ENCODE measurements at places on chromosomes 16 and 17. TPM values are rescaled to one million over a fixed set of nuclear protein-coding genes. Genes with fewer than 3 reads are reported as not detected.

- H3K4me1 ChIP-seq, result peaks cover 37% of the 10 kb centered on the region
- no peaks in the 10 kb centered on the region for H3K36me3 ChIP-seq
- no peaks in the 10 kb centered on the region for H3K27me3 ChIP-seq
- no peak overlapping the region for H3K4me3 ChIP-seq
These were observed 170.2 kb downstream of the RAB11FIP4 start for GRCh38 chr17:31561469-31562375.

DNA sequence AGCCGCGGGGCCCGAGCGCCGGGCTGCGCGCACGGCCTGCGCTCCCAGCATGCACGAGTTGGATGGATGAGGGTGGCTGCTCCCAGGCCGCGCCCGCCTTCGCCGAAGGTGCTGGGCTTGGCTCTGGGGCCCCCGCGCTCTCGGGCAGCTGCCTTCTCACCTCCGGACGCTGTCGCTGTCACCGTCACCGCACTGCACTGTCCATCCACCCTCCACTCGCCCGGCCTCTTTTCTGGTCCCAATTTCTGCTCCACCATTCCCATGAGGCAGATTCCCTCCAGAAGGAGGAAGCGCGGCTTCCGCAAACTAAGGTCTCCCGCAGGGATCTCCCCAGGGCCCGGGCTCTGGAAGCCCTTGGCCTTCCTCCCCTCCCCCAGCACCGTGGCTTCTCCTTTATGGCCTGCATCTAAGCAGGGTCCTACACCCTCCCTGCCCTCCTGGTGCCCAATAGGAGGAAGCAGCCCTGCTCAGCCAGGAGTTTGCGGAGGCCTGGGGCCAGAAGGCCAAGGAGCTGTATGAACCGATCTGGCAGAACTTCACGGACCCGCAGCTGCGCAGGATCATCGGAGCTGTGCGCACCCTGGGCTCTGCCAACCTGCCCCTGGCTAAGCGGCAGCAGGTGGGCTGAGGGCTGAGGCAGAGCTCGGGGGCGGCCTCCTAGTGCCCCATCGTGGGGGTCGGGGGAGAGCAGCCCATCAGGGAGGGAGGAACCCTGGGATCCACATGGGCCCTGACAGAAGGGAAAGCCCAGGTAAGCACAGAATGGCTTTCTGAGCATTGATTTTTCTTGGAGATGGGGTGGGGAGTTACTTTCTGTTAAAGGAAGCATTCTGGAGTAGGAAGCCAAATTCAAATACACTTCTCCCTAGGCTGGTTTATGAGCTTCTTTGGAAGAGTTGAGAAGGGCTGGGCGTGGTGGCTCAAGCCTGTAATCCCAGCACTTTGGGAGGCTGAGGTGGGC is 899 bp downstream of the ACE start:
- no peaks in the 10 kb centered on the region for H3K36me3 ChIP-seq
- H3K4me1 ChIP-seq, result peaks cover 43% of the 10 kb centered on the region
- H3K27ac ChIP-seq, result no peak overlapping the region
- H3K4me3 ChIP-seq, result no peak overlapping the region
- no peaks in the 10 kb centered on the region for H3K27me3 ChIP-seq
- DNase-seq, result no peak

- H3K27me3 ChIP-seq, result no peaks in the 10 kb centered on the region
- no peak for DNase-seq
- H3K36me3 ChIP-seq, result no peaks in the 10 kb centered on the region
- H3K27ac ChIP-seq, result no peak overlapping the region
These were observed 70.0 kb downstream of the HS3ST3A1 start for GRCh38 chr17:13531721-13532120.

GRCh38 chr16:10578474-10579316 is 1.7 kb downstream of the EMP2 start:
- H3K27me3 ChIP-seq, result no peaks in the 10 kb centered on the region
- peaks cover 18% of the 10 kb centered on the region for H3K4me1 ChIP-seq
- no peaks in the 10 kb centered on the region for H3K36me3 ChIP-seq
- H3K4me3 ChIP-seq, result peak overlapping the region; percentile 8
- peak overlapping the region; percentile 25 for H3K27ac ChIP-seq

Gene HNF1B
- total RNA-seq, result not detected

Gene LRRC37A2
- 15.9 TPM for total RNA-seq

Gene CLEC10A
- 2.5 TPM for total RNA-seq

All from thyroid gland (tissue), 4 donors.